ENCODE measurements at places on chromosomes 3 and 15. TPM values are rescaled to one million over a fixed set of nuclear protein-coding genes. Genes with fewer than 3 reads are reported as not detected.

GRCh38 chr3:114877378-114878113 lies 269.5 kb downstream of the ZBTB20 start:
- no peak for DNase-seq

- DNase-seq, result no peak
Observed at GRCh38 chr3:68315546-68315945, 616.8 kb downstream of the TAFA4 start.

The GXYLT2 gene
- total RNA-seq, result 8.4 TPM

DNA sequence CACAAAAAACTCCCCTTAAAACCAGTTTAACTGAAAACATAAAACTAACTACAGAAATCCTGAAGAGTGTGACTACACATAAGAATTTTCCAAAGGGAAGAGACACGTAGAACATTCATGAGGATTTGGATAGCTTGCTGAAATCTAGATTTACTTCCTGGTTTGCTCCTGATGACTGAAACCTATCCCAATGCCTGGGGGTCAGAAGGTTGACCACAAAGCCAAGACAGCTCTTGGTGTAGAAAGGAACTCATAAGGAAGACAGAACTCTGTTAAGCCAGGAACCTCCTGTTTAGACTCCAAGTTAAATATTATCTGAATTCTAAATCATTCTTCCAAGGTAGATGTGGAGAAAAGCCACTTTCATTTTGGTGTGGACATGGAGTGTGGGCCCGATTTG lies 92.8 kb downstream of the TFG start:
- no peak for DNase-seq

The PGBD4 gene
- 0.96 TPM for total RNA-seq
